ENCODE measurements at places on chromosomes 16 and 17. TPM values are rescaled to one million over a fixed set of nuclear protein-coding genes. Genes with fewer than 3 reads are reported as not detected.

The TIMM22 gene
- 18.0 TPM for total RNA-seq

The TPSG1 gene
- total RNA-seq: not detected

The ITGAX gene
- total RNA-seq: 0.05 TPM

The PLLP gene
- total RNA-seq: 66.5 TPM

The PRMT7 gene
- 49.2 TPM for total RNA-seq

The GAS7 gene
- 0.20 TPM for total RNA-seq

The PNMT gene
- not detected for total RNA-seq

The MYOCD gene
- total RNA-seq: not detected

The ODAD4 gene
- total RNA-seq: 0.35 TPM

The BICDL2 gene
- total RNA-seq: 8.3 TPM

The SNTB2 gene
- total RNA-seq: 31.3 TPM

DNA sequence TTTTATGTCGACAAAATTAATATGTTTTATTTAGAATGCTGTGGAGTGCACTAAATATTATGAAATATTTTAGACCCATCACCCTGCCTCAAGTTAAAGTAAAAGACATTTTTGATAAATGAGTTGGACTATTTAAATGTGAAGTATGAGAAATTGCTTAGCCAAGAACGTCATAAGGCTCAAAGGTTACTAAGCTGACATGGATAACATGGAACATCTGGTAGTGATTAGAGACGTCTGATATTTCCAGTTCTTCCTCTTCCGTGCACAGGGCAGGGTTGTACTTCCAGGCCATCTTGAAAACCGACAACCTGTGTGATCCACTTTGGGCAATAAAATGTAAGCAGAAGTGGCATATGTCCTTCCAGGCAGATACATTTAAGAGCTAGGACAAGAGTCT is 7.2 kb upstream of the CCL8 start:
- no peak for DNase-seq

DNA sequence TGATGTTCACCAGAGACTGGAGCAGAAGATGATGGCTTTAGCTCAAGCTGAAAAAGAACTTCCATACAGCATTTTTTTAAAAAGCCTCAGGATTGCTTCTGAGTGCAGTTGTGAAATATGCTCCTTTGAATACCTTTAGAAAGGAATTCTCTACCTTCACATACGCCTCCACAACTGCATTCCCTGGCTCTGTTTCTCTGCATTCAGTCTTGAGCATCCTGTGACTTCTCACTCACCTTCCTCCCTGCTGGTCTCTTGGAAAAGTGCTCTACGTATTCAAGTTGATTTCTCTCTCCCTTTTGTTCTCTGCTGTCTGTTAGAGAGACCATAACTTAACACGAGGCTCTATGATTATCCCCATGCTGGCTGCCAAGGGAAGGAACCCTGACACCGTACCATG is 34.5 kb downstream of the HS3ST2 start:
- peak; percentile 1 for DNase-seq

GRCh38 chr17:55420067-55420775 is 1.4 kb downstream of the MMD start:
- no peak for DNase-seq

DNA sequence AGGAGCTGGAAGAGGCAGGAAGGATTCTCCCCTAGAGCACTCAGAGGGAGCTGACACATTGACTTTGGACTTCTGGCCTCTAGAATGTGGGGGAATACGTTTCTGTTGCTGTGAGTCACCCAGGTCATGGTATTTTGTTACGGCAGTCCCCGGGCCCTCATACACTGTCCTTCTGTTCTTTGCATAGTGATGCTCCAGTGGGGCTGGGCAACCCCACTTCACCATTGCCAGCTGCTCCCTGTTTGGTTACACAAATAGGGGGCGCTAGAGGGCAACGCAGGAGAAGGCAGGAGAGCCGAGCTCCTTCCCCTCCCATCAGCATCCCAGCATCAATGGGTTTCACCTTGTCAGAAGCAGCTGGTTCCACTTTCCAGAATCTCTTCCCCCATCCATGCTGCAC is 257.7 kb upstream of the FOXF1 start:
- DNase-seq: no peak

GRCh38 chr16:68272507-68273209 is 8.3 kb downstream of the SLC7A6 start:
- DNase-seq: no peak

- DNase-seq: peak; percentile 93
Observed at GRCh38 chr16:56849690-56850680, 15.0 kb upstream of the SLC12A3 start.

DNA sequence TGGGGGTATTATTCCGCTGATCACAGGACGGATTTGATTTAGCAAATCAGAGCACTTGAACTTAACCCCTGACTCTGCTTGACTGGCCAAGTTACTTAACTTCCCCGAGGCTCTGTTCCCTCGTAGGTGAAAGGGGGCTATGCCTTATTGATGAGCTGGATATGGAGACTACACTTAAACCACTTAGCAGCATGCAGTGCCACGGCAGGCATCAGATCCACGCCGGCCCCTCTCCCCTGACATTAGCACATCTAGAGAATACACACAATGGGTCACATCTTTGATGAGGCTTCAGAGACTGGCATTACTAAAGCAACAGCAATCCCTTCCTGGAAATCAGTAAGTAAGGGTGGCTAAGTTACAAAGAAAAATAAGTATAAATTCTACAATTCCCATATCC is 71.0 kb downstream of the ABCC12 start:
- DNase-seq: no peak

DNA sequence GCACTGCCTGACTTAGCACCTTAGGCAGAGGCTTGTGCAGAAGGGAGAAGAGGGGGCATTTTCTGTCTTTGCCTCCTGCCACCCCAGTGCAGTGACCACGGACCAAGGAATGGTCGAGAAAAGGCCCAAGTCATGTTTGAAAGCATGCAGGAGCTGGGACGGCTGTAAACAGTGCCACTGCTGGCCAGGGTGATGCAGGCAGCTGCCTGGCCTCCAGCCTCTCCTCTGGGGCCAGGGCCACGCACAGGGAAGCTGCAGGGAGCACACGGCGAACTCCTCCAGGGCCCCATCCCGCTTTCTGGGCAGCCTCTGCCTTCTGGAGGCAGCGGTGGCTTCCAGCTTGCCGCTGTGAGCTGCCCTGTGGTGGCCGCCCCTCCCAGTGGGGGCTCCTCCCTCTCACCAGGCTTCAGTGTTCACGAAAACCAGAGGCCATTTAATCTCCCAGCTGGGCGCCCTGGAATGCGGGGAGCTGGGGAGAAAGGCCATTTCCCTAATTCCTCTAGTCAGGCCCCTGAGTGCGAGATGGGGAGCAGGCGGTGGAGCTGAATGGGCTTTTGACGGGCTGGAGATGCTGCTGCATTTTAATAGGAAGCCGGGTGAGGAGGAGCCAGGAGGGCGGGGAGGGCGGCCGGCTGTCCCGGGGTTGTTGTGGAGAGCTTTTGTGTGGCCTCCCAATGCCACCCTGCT is 28.7 kb upstream of the DNAI2 start:
- DNase-seq: no peak

DNA sequence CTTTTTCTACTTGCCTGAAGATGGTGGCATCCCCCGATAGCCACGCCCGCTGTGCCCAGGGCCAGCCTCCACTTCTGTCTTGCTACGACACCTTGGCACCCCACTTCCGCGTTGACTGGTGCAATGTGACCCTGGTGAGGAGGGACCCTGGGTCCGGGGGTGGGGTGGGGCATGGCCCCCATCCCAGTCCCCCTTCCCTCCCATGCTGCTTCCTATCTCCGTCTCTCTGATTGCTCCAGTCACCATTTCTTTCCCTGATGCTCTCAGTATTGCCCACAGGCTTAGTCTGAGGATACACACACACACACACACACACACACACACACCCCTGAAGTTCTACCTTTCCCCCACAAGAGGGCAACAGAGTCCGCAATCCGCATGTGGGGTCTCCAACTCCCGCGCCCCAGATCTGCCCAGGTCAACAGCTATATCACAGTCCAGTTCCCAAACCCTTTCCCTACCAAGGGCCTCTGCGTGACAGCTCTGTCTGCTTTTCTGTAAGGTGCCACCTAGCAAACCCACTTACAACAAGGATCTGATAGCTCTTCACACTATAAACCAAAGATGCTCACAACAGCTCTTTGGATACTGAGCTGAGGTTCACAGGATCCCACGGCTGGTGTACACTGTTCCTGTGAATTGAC is 3.4 kb downstream of the SGCA start:
- DNase-seq: peak; percentile 21

GRCh38 chr16:74770831-74771526 is 3.6 kb downstream of the FA2H start:
- no peak for DNase-seq

GRCh38 chr16:77551357-77551756 is 116.5 kb upstream of the ADAMTS18 start:
- no peak for DNase-seq

GRCh38 chr17:46072998-46073397 is 73.9 kb downstream of the STH start:
- DNase-seq: peak; percentile 90

DNA sequence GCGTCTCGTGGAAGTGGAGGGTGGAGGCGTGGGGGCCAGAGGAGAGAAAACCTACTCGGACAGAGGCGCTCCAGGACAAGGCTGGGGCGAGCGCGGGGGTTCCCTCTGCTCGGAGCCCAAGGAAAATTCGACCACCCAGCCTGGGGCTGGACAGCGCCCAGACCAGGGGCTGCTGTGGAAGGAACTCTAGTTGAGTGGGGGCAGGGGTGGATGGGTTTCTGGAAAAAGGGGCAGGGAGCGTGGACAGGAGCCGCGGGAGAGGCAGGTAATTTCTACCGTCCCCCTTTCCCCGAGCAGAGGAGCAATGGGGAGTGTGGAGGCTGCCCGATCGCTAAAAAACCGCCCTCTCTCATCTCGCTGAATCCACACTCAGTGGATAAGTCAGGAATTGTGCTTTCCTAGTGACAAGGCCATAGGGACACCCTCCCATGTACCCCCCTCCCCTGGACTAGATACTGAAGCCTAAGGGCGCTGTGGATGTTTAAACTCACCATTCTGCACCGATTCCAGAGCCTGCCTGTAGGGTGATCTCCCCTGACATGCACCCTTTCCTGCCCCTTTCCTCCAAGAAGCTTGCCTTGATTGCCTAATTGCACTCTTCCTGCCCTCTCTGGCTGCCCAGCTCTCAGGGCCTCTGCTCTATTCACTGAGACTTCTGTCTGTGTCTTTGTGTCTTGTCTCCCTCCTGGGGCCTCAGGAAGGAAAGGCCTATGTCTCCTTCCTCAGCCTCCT is 90.7 kb upstream of the TMEM97 start:
- no peak for DNase-seq

GRCh38 chr16:19085679-19086200 is 18.3 kb downstream of the COQ7 start:
- peak; percentile 27 for DNase-seq

DNA sequence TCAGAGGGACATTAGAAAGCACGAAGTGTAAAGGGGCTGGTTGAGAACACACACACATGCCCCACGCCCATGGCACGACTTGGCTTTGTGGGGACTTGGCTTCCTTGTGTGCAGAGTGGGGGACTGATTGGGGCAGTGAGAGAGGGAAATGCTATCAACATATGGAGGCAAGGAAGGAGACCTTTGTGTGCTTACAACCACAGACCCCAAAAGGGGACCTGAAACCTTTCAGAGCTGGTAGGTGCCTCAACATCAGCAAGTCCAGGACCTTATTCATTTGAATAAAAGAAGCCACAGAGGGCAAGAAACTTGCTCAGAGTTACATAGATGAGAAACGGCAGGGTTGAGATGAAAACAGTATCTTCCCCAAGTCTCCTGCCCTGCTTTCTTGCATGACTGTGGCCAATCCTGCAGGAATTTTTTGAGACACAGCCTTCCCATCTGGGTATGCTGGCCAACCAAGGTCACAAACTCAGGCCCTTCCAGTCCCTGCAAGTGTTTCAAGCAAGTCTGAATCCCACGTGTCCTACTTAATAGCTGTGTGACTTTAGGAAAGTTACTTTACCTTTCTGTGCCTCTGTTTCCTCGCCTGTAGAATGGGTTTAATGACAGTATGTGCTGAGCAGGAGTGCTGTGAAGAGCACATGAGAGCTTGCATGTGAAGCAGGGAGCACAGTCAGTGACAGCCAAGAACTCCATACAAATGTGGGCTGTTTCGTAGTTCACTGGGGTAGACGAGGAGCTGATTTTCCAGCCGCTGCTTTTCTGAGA is 26.2 kb downstream of the C16orf78 start:
- DNase-seq: no peak

- DNase-seq: no peak
Observed at GRCh38 chr17:52140601-52141000, 17.9 kb downstream of the CA10 start.

DNA sequence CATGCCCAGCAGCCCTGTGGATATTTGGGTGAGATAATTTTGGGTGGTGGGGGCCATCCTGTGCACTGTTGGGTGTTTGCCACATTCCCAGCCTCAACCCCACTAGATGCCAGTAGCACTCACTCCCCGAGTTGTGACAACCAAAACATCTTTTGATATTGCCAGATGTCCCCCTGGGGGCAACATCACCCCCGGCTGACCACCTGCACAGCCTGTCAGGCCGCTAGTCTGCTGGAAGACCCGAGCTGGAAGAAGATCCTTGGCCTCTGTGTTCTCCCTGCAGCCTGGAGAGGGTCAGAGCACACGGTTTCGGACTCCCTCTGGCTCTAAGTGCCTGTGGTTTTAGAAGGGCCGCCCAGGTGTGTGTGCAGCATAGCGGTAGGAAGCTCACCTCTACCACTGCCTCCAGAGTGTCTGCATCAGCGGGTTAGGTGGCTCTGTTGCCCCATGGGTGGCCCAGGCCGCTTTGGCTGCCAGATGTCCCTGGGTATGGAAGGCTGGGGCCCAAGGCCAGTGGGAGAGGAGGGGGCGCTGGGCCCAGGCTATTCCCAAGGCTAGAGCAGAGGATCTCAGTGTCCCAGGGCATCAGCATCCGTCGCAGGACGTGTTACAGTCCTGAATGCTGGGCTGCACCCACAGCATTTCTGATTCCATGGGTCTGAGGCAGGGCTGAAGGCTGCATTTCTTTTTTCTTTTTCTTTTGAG is 195.8 kb upstream of the GSE1 start:
- no peak for DNase-seq

DNA sequence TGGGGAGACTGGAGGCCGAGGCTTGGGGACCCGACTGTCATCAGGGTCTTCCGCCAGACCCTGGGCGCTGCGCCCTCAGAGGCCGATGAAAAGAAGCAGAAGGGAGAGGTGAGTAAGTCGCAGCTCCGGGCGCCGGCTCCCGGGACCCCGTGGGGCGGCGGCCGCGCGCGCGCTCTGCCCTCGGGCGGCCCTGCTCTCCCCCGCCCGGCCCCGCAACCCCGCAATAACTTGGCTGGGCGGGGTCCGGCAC is 392 bp upstream of the ABHD15 start:
- no peak for DNase-seq

DNA sequence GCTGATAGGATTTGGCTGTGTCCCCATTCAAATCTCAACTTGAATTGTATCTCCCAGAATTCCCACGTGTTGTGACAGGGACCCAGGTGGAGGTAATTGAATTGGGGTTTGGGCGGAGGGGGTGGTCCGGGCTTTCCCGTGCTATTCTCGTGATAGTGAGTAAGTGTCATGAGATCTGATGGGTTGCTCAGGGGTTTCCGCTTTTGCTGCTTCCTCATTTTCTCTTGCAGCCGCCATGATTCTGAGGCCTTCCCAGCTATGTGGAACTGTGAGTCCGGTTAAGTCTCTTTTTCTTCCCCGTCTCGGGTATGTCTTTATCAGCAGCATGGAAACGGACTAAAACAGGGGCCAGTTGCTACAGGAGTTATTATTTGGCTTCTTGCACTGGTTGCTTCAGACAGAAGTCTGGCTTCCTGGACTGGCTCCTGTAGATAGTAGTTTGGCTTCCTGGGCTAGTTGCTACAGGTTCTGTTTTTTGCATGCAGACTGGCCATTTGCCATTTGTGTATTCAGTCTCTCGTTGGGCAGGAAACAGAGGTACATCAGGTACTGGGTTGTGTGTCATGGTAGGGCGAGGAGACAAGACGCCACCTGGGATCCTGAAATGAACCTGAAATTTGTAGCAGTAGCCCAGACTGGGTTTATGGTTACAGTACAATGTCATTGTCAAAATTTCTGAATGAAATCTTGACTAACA is 32.6 kb downstream of the CNTNAP4 start:
- DNase-seq: no peak
